ENCODE measurements at places on chromosomes 6 and 20.
A peak's percentile ranks its signal among the peaks of the same experiment; 100 is the strongest.

- no peak for DNase-seq
Measured at GRCh38 chr20:50996901-50997865, 25.7 kb downstream of the KCNG1 start.

- no peak for DNase-seq
Measured at GRCh38 chr6:24876499-24877465, 59.0 kb downstream of the RIPOR2 start.

GRCh38 chr6:31162463-31163165 lies 4.2 kb downstream of the TCF19 start:
- DNase-seq = no peak

DNA sequence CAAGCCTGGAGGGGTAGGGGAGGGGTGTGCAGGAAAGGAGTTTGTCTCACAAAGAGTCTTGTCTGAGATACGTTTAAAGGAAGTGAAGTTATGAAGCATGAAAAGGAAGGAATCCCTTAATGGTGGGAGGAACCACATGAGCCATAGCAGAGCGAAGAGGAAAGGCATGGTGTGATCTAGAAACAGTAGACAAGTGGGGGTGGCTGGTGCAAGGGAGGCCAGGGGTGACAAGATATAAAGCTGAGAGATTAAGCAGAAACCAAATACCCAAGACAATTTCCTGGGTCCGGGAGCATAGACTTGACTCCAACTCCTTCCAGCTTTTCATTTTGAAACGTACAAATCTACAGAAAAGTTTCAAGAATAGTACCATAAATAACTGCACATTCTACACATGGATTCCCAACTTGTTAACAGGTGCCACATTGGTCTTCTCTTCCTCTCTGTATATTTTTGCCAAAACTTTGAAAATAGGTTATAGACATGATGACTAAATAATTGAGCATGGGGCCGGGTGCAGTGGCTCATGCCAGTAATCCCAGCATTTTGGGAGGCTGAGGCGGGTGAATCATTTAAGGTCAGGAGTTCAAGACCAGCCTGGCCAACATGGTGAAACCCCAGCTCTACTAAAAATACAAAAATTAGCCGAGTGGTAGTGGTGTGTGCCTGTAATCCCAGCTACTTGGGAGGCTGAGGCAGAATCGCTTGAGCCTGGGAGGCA lies 211.6 kb downstream of the SLC24A3 start:
- no peak for DNase-seq

- DNase-seq = no peak
Measured at GRCh38 chr6:145147559-145147958, 587.8 kb downstream of the EPM2A start.

DNA sequence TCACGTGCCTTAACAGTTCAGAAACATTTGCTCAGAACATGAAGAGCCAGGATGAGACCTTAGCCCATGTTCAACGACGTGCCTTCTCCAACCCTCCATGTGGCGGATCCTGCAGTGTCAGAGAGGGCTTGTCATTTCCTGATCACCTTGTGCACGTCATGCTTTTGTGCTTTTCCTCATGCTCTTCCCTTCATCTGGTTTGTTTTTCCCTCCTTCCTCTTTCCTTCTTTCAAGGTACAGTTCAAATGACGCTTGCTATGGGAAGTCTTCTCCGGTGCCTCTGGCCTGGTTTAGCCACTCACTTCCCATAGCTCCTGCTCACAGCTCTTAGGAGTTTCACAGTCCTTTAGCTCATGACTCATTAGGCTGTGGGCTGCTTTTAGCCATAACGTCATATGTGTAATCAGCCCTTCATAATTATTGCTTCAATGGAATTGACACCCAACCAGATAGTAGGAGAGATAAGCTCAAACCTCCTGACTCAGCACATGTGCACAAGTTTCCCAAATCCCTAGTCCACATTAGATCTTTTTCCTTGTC lies 102.7 kb upstream of the CNKSR3 start:
- DNase-seq = no peak

- DNase-seq = no peak
Measured at GRCh38 chr20:64233725-64234124, 21.8 kb upstream of the PCMTD2 start.

DNA sequence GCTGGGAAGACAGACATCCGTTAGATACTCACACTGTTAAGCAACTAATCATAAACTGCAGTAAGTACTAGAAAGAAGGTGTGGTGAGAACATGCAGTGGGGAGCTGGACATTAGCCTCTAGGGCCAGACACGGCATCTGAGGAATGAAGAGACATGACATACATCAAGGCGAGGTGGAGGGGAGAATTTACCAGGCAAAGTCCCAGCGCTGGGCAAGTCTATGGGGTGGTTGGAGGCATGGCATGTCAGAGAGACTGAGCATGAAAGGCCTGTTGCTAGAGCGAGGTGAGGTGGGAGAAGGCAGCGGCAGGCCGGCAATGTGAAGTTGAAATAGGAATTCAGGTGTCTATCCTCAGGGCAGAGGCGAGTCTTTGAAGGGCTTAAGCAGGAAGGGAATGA lies 31.8 kb downstream of the SLC24A3 start:
- DNase-seq = no peak

DNA sequence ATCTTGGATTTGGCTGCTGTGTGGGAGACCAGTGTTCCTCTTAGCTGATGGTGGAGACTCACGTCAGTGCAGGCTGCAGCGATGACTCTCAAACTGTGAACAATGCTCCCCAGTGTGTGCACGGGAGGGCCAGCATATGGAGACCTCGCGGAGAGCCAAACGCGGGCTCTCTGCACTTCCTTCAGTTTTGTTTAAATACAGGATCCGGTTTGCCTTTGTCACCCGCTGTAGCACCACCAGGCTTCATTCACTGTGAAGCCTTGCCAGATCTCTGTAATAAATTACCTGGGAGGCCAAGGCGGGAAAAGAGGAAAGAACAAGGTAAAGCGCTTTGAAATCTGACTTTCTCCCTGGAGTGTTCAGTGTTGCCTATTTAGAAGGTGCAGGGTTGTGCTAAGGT lies 30.7 kb upstream of the TMEM14A start:
- no peak for DNase-seq

DNA sequence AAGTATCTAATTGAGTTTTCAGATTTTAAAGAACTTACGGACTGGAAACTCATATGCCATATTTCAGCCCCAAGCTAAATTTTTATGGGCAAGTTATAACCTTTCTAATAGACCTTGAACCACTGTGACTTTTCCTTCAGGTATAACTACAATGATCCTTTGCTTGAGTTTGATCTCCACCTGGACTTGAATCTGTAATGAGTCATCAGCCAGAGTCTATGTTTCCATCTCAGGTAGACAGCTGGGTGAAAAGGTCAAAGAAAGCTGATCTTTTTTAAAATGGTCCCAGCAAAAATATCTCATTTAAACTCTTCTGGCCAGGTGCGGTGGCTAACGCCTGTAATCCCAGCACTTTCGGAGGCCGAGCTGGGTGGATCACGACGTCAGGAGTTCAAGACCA lies 88.4 kb upstream of the SGK1 start:
- no peak for DNase-seq

DNA sequence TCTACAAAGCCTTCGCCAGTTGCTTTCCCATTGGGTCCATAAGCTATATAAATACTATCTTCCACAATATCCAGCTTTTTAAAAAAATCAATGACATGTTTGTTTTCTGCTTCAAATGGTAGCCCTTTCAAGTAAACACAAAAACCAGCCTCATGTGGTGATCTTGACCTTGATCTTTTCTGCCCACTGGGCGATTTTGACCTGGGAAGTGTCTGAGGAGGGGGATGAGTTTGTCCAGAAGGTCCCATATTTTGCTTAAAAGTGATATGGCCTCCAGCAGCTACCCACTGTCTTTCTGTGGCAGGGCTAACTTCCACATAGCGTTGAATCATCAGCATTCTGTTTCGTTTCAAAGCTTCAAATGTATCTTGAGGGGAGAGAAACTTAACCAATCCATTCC lies 10.8 kb downstream of the CPNE1 start:
- no peak for DNase-seq

GRCh38 chr20:17643531-17644188 lies 38.4 kb downstream of the RRBP1 start:
- no peak for DNase-seq

DNA sequence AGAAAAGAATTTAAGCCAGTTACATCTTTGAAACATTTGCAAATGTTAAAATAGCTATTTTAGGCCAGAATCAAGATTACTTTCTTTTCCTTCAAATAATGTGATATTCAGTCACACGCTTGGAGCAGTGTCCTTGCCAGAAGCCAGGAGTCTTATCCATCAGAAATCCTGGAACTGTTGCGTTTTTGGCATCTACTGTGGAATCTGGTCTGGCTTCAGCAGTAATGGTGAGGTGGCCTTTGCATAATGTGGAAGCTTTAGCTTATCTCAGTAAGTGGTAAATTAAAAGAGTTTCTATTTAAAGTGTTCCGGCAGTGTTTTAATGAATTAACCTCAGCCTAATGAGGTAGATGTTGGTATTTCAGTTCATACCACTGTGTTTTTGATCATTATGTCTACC lies 97.6 kb downstream of the FIG4 start:
- DNase-seq = no peak

DNA sequence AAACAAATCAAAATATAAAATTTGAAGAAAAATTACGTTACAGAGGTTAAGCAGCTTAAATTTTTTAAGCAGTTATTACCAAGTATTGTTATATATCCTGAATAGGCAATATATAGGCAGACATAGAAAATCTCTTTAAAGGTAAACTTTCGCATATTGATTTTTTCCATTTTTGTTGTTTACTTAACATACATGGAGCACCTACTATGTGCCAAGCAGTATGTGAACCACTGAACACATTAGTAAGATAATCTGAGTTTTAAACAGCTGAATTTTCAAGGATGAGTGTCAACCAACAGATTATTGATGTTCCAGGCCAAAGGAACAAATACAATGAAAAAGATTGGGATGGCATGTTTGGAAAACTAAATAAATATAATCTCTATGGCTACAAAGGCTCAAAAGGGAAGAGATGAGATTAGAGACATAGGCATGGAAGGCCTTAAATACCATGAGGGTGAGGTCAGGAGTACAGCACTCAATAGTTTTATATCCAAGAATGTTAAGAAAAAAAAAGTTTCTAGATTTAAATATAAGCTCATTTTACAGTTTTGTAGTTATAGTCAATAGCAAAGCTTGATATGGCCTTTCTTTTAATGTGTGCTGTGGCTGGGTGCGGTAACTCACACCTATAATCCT lies 277.5 kb downstream of the PTPRK start:
- no peak for DNase-seq

DNA sequence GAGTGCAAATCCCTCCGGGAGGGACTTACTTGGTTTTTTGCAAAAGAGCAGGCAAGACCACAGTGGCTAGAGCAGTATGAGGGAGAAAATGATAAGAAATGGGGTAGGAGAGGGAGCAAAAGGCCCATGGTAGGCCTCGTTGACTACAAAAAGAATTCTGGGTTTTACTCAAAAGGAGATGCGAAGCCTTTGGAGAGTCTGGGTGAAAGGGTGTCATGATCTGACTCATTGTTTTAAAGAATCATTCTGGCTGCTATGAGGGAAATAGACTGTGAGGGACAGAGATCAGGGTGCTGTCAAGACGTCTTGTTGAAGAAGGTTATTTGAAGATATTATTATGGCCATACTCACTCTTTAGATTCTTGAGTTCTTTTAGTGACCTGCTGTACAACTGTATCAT lies 13.0 kb downstream of the TBC1D32 start:
- DNase-seq = no peak

GRCh38 chr6:12679341-12679740 lies 37.2 kb upstream of the PHACTR1 start:
- no peak for DNase-seq

DNA sequence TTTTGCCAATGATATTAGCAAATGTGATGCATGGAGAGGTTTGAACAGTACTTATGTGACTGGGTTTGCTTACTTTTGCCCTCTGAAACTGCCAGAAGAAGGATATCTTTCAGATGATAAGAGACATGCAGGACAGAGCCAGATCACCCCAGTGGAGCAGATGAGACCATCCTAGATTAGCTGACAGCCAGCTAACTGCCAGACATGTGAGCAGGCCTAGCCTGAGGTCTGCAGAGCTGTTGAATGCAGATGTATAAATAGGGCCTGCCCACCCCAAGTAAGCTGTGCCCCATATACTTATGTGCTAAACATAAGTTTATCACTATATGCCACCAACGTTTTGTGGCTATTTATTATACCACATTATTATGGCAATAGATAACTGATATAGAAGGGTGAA lies 5.9 kb downstream of the ZSCAN31 start:
- DNase-seq = no peak

DNA sequence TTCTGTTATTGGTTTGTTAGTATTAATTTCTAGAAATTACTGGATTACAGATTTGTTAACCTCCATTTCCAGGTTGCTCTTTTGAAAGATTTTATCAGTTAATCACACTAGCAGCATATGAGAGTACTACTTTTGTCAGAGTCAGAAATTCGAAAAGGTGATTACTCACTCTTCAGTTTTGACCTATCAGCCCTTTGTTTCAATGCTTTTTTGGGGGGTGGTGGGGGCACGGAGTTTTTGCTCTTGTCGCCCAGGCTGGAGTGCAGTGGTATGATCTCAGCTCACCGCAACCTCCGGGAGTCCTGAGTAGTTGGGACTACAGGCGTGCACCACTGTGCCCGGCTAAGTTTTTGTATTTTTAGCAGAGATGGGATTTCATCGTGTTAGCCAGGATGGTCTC lies 149.2 kb downstream of the JARID2 start:
- DNase-seq = no peak

DNA sequence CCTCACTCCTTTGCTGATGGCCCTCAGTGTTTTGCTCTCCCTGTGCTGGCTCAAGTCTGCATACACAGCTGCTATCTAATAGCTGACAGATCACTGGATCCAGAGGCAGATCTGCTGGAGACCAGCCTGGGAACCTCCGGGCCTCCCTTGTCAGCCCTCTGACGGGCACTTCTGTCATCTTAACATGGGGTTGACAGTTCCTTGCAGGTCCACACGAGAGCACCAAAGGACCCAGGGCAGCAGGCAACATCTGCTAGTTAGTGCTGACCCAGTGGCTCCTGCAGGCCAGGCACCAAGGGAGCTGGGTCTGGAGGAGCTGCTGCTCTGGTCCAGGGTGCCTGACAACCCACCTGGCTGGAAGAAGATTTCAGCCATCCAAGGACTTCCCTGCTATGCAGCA lies 208.1 kb downstream of the UST start:
- no peak for DNase-seq

GRCh38 chr20:57092112-57092899 lies 174.1 kb downstream of the BMP7 start:
- peak; percentile 69 for DNase-seq

DNA sequence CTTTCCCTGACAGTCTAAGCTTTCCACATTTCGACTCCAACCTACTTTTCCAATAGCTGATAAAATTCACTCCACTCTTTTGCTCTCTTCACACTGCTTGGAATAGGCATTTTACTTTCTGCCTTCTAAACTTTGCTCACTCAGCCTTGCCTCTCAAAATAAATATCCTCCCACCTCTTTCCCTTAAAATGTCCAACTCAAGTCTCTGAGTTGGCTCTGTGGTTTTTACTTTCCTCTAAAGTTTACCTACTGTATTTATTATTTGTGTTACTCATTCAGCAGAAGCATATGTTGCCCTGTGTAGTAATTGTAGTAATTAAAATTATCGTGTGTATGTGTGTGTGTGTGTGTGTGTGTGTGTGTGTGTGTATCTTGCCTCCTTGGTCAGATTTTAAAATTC lies 20.0 kb upstream of the CDYL start:
- DNase-seq = no peak
